ENCODE measurements at places on chromosomes 11 and 22.
A peak's percentile ranks its signal among the peaks of the same experiment; 100 is the strongest.

DNA sequence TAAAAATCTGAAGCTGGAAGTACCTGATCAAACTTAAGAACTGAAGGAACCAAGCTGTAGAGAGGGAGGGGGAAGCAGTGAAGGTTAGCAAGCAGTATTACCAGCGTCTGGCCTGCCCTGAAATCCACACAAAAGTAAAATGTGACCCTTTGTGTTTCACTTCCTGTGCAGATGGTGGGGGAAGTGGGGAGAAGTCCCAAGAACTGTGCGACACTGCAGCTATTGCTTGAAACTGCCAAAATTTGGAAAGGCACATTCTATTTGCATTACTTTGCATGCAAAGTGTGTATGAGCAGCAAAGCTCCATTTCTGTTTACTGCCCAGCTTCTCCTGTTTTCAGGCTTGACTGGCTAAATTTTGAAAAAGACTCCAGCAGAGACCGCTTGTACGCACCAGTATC is 72.1 kb upstream of the BMAL1 start:
- DNase-seq: no peak

GRCh38 chr22:47174096-47174495 is 411.6 kb downstream of the TBC1D22A start:
- DNase-seq: no peak

DNA sequence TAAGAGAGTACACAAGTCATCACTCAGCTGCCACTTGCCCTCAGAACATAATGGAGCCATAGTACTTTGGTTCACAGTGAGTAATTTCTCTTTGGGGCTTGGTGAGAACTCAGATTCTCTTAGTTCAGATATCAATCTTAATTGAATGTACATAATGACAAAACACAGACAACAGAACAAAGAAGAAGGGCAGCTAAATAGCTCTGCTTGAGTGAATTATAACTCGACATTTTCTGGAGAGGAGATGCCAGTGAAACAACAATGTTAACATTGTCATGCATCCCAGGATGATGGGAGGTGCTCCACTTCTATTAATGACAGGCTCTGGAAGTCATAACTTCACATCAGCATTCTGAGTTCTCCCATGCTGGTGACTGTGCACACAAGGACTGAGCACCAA is 508.1 kb downstream of the TMEM135 start:
- DNase-seq: no peak

GRCh38 chr11:69791276-69792180 is 16.4 kb upstream of the FGF4 start:
- DNase-seq: no peak

- no peak for DNase-seq
These were observed 160.6 kb upstream of the BDNF start for GRCh38 chr11:27860811-27861210.

- peak; percentile 16 for DNase-seq
These were observed 16.4 kb upstream of the PAMR1 start for GRCh38 chr11:35541621-35542375.

GRCh38 chr11:6824136-6824823 is 21.2 kb upstream of the OR10A5 start:
- no peak for DNase-seq

GRCh38 chr22:44384563-44385295 is 72.0 kb upstream of the SHISAL1 start:
- no peak for DNase-seq

DNA sequence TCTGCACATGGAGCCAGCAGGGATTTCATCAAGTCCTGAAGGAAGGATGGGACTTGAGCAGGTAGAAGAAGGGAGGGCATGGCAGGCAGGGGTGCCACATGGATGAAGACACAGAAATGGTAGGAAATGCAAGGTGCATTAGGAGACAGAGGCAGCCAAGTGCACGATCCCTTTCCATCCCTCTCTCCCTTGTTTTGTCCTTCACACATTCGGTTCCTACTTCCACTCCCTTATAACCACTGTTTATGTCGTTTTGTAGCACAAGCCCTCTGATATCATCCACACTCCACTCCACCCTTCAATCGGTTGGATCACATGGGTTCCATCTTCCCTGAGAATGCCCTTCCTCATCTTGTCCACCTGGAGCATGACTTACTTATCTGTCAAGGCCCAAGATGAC is 35.2 kb downstream of the IFT27 start:
- DNase-seq: peak; percentile 2

DNA sequence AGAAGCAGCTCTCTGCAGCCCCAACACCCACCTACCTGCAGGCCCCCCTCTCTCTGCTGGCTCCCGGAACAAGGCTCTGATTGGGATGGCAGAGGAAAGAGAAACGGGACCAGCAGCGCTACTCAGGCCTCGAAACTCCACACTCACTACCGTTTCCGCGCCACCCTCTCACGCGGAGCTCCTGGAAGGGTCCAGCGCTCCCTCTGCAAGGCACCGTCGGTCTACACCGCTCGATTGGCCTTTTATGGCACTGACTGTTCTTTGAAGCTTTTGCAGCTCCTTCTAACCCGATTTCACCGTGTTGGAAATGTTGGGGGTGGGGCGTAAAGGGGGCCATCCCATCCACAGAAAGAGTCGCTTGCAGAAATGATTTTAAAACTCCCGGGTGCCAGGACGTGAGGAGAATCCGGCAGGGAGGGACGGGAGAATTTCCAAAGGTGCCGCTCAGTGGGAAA is 323 bp upstream of the PANX1 start:
- DNase-seq: peak; percentile 57

- DNase-seq: no peak
These were observed 48.2 kb upstream of the SMCO4 start for GRCh38 chr11:93591247-93591898.

DNA sequence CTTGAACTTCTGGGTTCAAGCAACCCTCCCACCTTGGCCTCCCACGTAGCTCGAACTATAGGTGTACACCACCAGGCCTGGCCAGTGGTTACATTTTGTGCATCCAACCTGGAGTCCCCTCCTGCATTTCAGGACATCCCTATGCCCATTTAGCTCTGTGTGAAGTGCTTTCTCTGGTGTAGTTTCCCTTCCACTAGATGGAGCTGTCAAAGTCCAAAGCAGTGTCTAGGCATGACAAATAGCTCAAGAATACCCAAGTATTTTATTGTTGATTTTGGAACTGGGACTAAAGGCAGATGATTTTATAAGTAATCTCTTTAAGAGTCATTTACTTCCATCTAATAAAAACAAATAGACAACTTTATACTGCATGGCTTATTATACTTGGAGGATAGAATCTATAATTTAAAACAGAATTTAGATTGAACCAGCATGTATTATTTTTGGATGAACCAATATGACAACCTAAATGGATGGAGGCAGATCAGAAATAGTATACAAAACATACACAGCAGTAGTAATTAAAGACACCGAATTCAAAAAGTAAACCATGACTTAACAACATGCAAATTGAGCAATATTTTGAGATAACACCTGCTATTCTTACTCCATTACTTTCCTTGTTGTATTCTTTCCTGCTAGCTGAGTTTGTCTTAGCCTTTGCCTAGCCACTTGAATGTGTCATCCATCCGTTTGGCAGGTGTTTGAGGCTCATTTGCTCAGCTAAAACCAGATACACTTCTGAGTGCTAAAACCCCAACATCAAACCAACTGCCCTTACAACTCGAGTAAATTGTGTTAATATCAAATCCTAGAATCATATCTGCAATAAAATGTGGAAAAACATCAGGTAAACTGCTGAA is 37.7 kb downstream of the EIF4ENIF1 start:
- no peak for DNase-seq

GRCh38 chr11:33874910-33875490 is 16.9 kb downstream of the LMO2 start:
- DNase-seq: no peak

GRCh38 chr11:57120192-57120965 is 61.4 kb upstream of the LRRC55 start:
- DNase-seq: no peak

- no peak for DNase-seq
These were observed 532.3 kb downstream of the BRD1 start for GRCh38 chr22:49295465-49295743.

DNA sequence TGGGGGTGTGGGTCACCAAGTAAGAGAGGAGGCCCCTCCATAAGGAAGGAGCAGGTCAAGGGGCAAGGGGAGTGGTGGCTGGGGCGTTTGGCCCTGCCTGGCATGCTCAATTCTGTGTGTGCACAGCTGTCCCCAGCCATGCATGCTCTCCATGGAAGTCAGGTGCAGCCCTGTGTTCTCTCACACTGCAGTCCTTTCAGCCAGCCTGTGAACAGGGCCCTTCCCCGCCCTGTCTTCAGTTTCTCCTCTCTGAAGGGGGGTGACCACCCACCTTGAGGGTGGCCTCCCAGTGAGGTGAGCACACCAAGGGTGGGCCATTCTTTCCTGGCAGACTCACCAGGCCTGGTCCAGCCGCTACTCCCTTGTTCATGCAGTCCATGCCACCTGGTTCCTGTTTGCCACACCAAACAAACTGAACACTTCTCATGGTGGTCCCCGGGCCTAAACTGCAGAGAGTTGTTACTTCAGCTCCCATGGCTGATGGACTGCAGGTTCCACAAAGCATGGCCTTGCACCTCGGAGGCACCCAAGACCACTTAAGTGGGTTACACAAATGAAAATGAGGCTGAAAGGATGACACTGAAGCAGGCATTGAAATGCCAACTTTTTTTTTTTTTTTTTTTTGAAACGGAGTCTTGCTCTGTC is 1.7 kb upstream of the CHCHD10 start:
- DNase-seq: no peak

GRCh38 chr11:46006418-46007070 is 84.1 kb downstream of the LARGE2 start:
- no peak for DNase-seq

- peak; percentile 39 for DNase-seq
These were observed 51.4 kb downstream of the JAM3 start for GRCh38 chr11:134120143-134120850.

GRCh38 chr11:45702511-45702910 is 37.1 kb upstream of the CHST1 start:
- no peak for DNase-seq

DNA sequence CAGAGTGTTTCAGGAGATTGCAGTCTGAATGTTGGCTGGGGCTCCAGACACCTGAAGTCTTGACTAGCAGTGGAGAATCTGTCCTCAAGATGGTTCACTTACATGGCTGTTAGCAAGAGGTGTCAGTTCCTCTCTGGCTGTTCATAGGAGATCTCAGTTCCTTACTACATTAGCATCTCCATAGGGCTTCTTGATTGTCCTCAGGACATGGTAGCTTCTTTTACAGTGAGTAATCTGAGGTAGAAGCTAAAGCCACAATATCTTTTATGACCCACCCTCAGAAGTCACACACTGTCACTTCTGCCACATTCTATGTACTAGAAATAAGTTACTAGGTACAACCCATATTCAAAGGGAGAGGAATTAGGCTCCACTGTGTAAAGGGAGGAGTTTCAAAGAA is 10.5 kb upstream of the PATL1 start:
- DNase-seq: no peak

DNA sequence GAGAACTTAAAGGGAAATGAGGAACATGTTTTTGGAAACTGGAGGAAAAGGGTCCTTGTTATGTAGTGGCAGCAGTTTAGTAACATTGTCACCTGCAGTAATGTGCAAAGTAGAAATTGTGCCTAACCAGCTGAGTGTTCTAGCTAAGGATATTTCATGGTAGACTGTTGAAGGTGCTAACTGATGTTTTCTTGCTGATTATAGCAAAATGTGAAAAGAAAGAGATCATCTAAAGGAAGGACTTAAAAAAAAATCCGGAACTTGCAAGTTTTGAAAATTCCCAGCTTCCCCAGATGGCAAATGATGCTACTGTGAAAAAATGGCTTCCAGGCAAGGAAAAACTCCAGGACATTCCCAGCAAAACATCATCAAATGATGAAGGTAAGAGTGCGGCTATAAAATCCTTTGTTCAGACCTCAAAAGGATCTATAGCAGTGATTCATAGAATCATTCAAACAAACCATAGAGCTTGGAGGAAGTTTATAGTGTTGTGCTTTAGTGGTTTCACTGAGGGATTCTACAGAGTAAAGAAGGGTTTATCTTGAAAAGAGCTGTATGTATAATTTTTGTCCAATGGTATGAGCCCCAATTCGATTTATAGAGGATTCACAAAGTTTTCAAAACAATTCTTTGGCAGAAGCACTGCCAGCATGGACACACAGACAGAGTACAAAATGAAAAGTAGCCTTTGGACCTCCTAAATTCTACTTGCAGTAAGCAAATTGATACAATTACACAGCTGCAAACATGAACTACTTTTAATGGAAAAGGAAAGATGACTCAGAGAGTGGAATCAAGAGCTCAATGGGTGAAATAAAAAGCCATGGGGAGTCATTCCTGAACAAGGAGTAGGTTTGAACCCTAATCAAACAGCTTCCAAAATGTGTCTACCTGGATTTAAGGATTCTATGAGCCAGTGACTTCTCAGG is 4.3 kb upstream of the TRIM44 start:
- DNase-seq: no peak

- DNase-seq: peak; percentile 71
These were observed 67.9 kb downstream of the MCM5 start for GRCh38 chr22:35467681-35468434.

- DNase-seq: peak; percentile 79
These were observed 4.4 kb downstream of the BIK start for GRCh38 chr22:43114958-43115357.

DNA sequence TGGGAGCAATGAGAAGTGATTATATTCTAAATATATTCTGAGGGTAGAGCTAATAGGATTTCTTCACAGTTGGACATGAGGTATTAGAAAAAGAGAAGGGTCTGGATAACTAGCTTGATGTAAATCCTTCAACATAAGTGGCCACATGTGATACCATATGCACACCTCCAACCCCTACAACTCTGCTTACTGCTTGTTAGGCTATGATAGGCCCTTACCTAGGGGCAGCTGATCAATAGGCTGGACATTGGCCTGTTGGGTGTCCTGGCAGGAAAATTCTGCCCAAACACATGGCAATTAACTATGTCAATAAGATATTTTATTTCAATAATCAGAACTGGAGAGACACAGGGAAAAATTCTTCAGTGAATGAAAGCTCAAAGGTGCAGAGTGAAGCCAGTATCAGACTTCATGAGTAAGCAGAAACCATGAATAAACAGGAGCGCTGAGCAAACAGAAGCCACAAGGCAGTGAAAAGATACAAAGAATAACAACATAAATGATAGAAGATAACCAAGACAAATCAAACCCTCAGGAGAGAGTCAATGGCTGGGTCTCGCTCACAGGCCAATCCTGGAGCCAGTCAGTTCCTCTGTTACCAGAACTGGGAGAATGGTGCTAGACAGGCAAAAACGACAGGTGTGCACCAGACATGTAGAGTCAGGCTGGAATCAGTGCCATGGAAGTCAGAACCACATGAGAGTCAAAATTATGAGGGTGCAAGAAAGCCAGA is 46.3 kb upstream of the PSMA1 start:
- DNase-seq: no peak

DNA sequence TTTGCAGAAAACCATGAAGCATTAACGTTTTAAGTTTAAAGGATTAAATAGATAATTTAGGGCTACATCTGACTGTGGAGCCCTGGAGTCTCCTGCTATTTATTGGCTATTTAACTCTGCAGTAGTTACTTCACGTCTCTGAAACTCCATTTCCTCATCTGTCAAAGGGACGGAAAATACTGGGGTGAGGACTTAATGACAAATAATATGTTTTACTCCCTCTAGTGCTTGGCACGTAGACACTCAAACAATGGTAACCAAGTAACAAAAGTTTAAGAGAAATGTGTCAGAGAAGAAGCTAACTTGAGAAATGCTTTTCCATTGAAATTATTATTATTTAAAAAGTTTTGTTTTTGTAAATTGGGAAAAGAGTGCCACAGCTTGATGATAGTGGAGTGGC is 130.7 kb upstream of the RCN1 start:
- DNase-seq: no peak

- DNase-seq: no peak
These were observed 215.1 kb downstream of the PGR start for GRCh38 chr11:100914415-100915110.

GRCh38 chr22:26679003-26679629 is 21.7 kb downstream of the MIAT start:
- peak; percentile 80 for DNase-seq
